Activated naive CD8-positive, alpha-beta T cell treated with anti-CD3 and anti-CD28 coated beads for 36 hours (primary cell): ENCODE measurements at places on chromosomes 13 and 19. TPM values are rescaled to one million over a fixed set of nuclear protein-coding genes. Genes with fewer than 3 reads are reported as not detected.

The PET100 gene
- 86.0 TPM for total RNA-seq

DNA sequence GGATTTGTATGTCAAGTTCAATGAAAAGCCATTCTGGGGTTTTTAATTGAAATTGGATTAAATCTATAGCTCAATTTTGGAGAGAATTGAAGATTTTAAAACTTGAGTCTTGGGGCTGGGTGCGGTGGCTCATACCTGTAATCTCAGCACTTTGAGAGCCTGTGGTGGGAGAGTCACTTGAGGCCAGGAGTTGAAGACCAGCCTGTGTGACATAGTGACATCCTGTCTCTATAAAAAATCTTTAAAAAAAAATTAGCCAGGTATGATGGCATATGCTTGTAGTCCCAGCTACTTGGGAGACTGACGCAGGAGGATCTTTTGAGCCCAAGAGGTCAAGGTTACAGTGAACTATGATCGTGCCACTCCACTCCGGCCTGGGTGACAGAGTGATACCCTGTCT, 41.2 kb downstream of the VAV1 start:
- DNase-seq, result no peak

The ELL gene
- total RNA-seq, result 21.0 TPM

DNA sequence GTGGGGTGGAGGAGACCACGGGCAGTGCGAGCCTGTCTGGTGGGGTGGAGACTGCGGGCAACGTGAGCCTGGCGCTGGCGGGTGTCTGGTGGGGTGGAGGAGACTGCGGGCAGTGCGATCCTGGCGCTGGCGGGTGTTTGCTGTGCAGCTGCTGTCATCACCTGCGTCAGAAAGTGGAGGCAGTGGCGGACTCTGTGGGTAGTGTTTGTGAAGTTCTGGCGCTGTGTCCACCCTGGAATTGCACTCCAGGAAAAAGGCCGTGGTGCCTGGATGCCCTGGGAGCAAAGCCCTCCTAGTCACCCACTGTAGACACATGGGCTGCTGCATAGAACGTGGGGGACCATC, 6.2 kb downstream of the TEX29 start:
- no peak for DNase-seq

The KLK1 gene
- total RNA-seq, result 0.60 TPM

DNA sequence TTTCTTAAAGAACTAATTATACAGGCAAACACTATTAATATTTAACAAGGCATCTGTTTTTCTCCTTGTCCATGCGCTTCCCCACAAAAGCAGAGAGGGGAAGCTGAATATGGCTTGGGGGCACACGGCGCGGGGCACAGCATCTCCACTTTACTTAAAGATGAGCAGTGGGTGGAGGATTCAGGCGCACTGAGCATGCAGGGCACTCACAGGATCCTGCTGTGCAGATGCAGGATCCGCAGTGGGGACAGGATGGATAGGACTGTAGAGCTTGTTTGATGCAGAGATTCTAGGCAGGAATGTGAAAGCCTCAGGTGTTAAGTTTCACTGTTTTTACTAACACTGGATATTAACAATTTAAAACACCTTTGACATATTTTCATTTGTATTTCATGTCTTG, 43.3 kb downstream of the ATP11A start:
- DNase-seq, result no peak

- no peak for DNase-seq
Measured at GRCh38 chr19:55673889-55674288, 1.1 kb upstream of the EPN1 start.

GRCh38 chr13:79051472-79051871, 354.6 kb downstream of the RBM26 start:
- no peak for DNase-seq

GRCh38 chr19:51742789-51743188, 8.9 kb downstream of the FPR1 start:
- DNase-seq, result no peak

The MADCAM1 gene
- 0.21 TPM for total RNA-seq

GRCh38 chr19:51195616-51196015, 29.3 kb upstream of the CD33 start:
- DNase-seq, result no peak

The ATP4A gene
- not detected for total RNA-seq

DNA sequence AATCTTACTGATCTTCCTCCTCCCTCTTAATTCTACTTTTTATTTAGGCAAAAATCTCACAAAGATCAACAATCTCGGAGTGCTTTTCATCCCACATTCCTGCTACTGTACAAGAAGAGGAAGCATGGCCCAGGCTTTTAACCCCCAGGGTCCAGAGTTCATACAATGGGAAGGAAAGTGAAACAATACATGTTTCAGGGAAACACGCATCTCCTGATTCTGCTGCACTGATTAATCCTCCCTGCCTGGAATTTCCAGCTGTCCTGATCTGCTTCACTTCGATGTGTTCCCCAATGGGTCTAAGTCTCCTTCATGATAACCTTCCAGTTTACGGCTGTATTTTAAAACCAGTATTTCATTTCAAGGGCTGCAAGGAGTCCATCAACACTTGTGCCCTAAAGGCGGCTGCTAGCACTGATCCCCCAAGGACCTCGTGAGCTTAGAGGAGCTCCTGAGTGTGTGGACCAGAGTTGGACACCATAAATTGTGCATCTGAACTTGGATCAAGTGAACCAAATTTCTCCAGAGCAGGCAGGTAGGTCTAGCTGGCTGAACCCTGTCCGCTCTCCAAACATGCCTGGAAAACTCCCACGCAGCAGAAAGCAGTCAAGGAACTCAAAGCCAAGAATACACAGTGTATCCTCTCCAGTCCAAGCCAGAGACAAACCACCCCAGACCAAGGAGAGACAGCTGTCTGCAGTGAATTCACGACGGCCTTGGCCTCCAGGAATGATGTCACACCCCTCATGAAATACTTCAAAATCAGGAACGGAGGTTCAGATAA, 44.3 kb downstream of the COL4A1 start:
- DNase-seq, result no peak

DNA sequence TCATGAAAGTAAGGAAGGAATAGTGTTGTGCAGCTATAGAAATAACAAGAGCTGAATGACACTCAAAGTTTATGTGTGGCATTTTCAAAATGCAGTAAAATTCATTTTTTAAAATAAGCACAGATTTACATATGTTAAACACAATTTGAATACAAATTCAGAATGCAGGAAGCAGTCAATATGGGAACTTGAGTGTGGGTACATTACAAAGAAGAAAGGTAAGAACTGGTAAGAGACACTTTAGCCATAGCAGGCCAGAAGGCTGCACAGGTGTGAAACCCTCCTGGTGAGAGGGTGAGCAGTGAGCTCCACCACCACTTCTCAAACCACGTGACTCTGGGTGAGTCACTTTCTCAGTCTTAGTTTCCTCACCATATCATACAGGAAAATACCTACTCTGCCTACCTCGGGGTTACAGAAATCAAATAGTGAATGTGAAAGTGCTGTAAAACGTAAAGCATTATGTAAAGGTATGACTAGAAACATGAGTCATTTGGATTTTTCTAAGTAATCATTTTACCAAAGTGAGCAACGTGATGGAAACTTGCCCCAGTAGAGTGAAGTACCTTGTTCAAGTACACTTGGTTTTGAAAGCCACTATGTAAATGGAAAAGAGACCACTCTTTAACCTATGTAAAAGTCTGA, 40.5 kb downstream of the USP12 start:
- DNase-seq, result peak; percentile 80

The FUT2 gene
- not detected for total RNA-seq

DNA sequence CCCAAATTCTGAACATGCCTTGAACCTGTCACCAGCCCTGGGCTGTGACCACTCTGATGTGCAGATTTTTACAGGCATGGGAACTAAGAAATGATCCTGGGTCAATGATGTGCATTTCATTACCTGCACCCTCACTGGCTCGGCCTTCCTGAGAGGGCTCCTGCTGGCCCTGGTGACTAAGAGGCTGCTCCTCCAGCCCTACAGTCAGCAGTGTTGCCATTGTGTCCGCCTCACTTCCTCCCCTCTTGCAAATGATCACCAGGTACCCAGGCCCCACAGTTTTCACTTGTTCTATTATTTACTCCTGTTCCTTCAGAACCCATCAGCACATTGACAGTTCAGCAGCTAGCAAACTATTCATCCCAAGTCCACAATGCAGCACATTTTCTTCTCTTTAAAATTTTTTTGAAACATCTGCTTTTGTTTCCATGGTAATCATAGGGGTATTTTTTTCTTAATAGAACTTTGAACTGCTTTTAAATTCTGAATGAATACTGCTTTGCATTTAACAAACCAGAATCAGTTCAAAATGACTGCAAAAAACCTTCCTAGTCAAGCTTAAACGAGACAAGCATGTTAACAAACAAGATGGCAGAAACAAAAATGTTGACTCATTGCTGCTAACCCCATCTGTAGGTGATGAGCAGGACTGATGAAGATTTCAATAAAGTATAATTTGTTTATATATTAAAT, 29.3 kb downstream of the STARD13 start:
- DNase-seq, result no peak

DNA sequence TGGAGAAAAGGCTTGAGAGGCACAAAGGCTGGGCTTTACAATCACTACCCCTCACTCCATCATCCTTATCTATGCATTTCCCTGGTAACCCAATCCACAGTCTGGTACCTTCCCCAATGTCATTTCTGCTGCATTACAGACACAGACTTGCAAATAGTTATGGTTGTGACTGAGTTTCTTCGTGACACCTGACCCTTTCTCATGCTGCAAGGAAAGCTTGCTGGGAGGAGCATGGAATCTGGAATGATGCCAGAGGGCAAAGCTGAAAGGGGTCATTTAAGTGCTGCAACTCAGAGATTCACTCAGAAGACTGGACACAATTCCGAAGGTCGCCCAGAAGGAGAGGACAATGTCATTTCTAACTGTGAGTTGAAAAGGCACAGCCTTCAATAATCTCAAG, at the start of gene LGALS16:
Gene LGALS16 (plus strand): TSS at position 301 of the 400 bp plus-strand sequence. CDS start 49 bp downstream, at position 350.
- DNase-seq, result no peak

DNA sequence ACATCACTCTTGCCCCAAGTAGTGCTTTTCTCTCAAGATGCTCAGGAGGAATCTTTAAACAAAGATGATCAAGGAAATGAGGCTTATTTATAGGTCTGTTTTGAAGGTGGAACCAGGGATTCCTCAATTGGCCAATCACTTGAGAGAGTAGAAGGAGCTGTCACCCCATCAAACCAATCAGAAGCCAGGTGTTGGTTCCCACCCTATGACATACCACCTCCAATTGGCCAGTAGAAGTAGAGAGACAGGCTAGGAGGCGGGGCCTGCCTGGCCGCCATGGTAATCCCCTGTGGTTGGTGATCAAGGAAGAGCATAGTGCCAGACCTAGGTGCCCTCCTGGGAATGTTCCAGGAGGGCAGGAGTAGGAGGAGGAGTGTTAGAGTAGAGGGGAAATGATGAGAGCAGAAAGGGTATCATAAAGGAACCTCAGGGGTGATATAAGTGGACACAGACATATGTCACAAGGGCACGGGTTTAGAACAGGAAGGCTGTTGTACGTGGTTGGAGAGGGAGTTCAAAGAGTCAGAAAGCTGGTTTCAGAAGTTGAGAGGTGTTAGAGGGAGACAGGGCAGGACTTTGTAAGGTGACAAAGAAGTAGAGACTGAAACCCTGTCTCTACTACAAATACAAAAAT, 10.5 kb downstream of the PMIS2 start:
- peak; percentile 54 for DNase-seq

DNA sequence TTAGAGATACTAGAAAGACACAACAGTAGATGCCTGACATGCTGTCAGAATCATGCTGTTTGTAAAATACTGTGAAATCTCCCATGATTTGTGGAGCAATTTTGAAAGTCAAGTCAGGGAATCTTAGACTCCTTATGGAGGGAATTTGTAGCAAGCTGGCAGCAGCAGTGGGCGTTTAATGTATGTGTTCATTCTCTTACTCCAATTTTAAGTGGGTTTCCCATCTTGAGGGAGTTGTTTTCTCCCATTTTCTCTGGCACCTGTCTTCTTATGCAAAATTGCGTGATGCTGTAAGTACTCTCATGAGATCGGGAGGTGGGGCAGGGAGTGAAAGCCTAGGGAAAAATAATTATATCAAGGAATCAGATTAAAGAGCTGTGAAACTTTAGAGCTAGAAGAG, 16.0 kb upstream of the GTF2F2 start:
- no peak for DNase-seq

DNA sequence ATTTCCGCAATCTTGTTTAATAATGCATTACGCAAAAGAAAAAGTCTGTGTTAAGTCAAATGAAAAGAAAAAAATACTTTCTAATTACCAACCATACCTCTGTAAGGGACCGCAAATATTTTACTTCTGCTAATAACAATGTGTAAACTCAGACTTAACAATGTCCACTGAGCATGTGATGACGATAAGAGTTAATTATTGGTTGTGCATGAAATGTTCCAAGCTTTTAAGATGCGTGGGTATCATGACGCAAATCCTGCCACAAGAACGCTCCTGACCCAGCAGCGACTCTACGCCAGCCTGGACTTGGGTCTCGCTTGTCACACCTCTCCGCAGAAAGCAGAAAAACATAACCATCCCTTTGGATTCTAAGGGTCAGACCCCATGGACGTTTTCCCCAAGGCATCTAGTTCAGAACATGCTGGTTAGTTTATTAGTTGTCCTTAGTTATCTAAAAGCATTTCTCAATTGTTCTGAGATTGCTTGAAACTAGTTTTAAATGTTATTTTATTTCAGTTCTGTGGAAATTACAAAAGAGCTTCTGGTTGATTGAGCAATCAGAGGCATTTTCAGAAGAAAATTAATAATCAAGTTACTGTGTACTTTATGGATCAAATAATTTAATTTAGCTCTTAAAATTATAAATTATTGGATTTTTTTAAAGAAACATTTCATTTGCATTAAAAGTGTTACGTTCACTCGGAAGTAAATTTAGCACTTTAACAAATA, 779.9 kb upstream of the ARGLU1 start:
- DNase-seq, result no peak
